Mesenteric fat pad (tissue), 1 donor: ENCODE measurements at places on chromosomes 11 and 22. TPM values are rescaled to one million over a fixed set of nuclear protein-coding genes. Genes with fewer than 3 reads are reported as not detected.

- no peak for DNase-seq
These were observed 57.3 kb downstream of the PPP6R2 start for GRCh38 chr22:50400406-50400805.

DNA sequence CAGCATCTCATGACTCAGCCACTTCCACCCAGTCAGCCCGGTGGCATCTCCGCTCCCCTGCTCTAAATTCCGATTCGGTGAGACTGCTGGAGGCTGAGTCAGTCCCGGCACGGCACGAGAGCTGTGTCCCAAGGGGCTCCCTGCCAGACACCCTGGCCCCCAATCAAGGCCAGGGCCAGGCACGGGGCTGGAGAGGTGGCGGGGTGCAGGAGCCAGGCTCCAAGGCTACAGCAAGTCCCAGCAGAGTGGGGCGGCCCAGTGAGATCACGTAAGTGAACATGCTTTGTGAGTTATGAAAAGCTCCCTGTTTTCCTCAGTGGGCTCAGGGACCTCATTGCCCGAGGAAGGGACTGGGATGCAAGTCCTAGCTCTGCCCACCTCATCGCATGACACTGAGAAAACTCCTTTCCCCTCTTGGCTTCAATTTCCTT is 3.0 kb downstream of the C11orf68 start:
- DNase-seq = peak; percentile 94

GRCh38 chr11:61551634-61552033 is 29.2 kb downstream of the SYT7 start:
- DNase-seq = no peak

- no peak for DNase-seq
These were observed 77.0 kb downstream of the ME3 start for GRCh38 chr11:86595451-86595850.

- no peak for DNase-seq
These were observed 58.0 kb downstream of the C11orf91 start for GRCh38 chr11:33642461-33643166.

GRCh38 chr11:28729339-28729738 is 621.2 kb downstream of the METTL15 start:
- no peak for DNase-seq

- DNase-seq = no peak
These were observed 246.1 kb upstream of the NARS2 start for GRCh38 chr11:78820741-78821140.

- no peak for DNase-seq
These were observed 201.6 kb upstream of the NAV2 start for GRCh38 chr11:19511066-19511412.

GRCh38 chr11:31408201-31408600 is 38.5 kb downstream of the DNAJC24 start:
- DNase-seq = no peak

GRCh38 chr11:1157341-1157644 is 460 bp upstream of the MUC5AC start:
- DNase-seq = no peak

DNA sequence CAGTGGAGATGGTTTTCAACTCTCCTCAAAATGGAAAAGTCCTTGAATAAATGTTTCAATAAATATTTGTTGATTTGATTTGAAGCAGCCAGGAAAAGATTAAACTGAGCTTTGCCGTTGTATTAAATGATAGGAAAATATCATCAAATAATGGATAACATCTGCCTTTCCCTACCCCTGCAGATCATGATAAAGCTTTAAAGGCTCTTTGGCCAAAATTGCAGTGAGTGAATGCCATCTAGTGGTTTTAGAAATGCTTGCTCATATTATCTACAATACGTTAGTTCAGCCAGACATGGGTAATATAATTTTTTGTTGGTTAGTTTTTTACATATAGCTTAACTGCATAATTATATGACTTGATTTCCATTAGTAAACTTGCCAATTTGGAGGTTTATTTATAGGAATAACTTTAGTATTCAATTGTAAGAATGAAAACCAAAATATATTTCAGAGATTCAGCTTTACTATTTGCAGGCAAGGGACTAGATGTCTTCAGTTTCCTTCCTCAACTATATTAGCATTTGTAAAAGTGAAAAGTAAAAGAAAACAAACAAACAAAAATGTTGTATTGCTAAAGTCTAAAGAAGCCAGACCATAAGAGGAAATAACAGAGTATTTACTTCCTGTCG is 159.2 kb downstream of the MSANTD4 start:
- no peak for DNase-seq

DNA sequence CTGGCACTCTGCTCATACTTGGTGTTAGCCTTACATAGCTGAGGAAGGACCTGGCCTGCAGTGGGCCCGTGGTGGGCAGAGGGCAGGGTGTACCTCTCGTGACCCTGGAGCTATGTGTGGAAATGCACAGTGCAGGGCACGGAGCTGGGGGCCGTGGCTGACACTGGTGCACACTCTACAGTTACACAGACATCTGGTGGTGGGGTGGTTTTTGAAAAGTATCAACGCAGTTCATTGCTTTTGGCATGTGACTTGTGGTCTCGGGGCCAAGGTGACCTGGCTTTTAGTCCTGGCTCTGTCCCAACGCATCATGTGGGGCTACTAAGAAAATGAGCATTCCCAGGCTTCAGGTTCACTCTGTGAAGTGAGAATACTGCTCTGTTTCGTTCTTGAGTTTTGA is 553.6 kb downstream of the NTM start:
- no peak for DNase-seq

GRCh38 chr11:45470151-45470793 is 184.1 kb upstream of the SYT13 start:
- DNase-seq = no peak

DNA sequence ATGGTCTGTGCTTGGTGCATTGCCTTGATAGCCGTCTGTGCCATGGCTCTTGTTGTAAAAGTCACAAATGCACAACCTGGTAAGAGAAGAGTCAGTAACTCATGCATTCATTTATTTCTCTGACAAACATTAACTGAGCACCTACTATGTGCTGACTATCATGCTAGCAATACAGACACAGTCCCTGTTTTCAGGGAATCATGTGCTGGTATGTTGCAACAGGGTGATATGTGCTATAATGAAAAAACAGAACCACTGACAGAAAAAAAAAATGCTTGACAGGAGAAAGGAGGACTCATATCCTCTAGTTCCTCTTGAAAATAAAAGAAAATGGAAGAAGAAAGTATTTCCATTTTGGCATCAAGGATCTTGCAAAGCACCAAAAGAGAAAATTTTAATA is 34.5 kb upstream of the RAPSN start:
- DNase-seq = no peak

GRCh38 chr11:109223451-109223850 is 198.5 kb upstream of the C11orf87 start:
- DNase-seq = no peak

GRCh38 chr11:126544108-126545056 is 188.9 kb downstream of the ST3GAL4 start:
- no peak for DNase-seq

DNA sequence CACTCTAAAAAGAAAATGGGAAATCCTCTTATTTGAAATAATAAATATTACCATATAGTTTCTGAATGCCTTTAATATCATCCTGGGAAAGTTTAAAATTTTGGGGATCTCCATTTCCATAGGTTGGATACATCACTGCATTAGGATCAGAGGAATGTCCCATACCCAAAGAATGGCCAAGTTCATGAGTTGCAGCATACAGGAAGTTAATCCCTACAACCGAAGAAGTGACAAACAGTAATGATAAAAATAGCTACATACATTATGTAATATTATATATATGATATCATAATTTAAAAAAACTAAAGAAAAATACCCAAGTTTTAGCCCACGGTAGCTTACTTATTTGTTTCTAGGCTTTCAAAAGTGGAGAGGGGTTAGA is 7.4 kb downstream of the MMP7 start:
- no peak for DNase-seq

The FXYD2 gene
- total RNA-seq = 3.2 TPM

The C22orf23 gene
- total RNA-seq = not detected

The CNGA4 gene
- total RNA-seq = not detected

The TRMU gene
- 30.7 TPM for total RNA-seq

The RAB1B gene
- total RNA-seq = 138 TPM

The GNG3 gene
- not detected for total RNA-seq

The TCP11L1 gene
- total RNA-seq = 21.2 TPM

The IPO7 gene
- 135 TPM for total RNA-seq
